Mesothelial cell of epicardium (in vitro differentiated cells): ENCODE measurements at places on chromosomes 7 and 10. TPM values are rescaled to one million over a fixed set of nuclear protein-coding genes. Genes with fewer than 3 reads are reported as not detected.

Gene CFTR
- total RNA-seq = 0.91 to 2.7 TPM (median 1.4 TPM) in 3 replicates

GRCh38 chr7:116547347-116547746, 22.5 kb downstream of the CAV1 start:
- DNase-seq = no peak

Gene HABP2
- 0.13 TPM in 1 of 3 replicates, not detected in the others for total RNA-seq

- no peak for DNase-seq
Observed at GRCh38 chr7:135111379-135111778, 36.5 kb upstream of the TMEM140 start.

Gene ZPBP
- not detected in 3 replicates for total RNA-seq

- DNase-seq = no peak
Observed at GRCh38 chr10:60643874-60644273, 134.4 kb upstream of the CDK1 start.

DNA sequence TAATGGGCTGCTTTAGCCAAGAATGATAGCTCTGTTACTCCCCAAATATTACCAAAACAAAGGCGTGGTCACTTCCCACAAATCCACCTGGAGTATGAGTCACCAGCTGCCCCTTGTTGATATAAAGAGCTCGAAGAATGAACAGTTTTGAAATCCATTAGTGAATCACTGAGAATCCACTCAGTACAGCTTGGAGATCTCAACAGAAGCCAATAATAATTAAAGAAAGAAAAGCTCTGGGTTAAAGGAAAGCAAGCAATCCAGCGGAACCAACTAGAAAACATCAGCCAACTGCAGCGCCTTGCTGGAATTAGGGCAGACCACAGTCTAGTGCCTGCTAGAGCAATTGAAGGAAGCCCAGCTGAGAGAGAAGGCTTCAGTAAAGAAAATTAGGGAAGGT, 576.0 kb upstream of the C7orf33 start:
- DNase-seq = no peak

GRCh38 chr7:36710186-36710791, 14.0 kb downstream of the AOAH start:
- no peak for DNase-seq

Gene OGDHL
- total RNA-seq = 10.4 to 13.0 TPM (median 12.7 TPM) in 3 replicates

Gene SPDYE5
- 0.14 to 0.16 TPM in 2 of 3 replicates, not detected in the other for total RNA-seq

DNA sequence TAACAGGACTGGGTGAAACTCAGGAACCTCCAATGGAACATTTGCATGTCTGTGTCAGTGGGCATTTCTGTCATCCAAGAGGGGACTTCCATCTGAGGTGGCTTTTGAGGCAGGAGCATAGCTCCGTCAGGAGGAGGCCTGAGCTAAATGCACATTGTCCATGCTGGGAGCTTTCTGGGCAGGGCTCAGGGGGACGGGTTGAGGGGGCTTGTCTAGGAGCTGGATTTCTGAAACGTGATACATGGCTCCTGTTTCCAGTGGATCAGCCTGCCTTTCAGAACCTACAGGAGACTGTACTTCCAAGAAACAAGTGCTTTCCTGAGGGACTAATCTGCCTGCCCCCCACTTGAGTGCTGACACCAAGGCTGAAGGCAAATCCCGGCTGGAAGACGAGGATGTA, 40.5 kb upstream of the GDF10 start:
- no peak for DNase-seq

DNA sequence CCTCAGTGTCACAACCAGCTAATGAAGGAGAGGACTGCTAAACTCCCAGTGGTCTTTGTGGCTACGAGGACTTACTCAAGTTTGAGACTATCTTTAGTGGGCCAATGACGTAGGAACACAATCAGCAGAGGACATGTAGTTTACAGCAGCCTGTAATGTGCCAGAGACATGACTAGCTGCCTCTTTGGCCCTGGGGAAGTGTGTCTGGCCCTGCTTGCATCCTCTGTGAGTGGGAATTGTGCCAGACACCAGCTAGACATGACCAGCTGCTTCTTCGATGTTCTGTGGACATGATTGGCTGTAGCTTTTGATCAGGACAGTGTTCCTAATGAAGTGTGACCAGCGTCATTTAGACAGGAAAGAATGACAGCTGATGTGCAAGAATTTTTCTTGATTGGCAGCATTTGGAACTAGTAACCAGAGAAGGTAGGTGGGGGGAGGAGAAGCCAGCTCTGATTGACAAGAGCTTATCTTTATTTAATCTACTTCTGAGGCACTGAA, 141.7 kb downstream of the AUTS2 start:
- no peak for DNase-seq

- DNase-seq = no peak
Observed at GRCh38 chr7:111756687-111757178, 194.4 kb upstream of the IMMP2L start.

DNA sequence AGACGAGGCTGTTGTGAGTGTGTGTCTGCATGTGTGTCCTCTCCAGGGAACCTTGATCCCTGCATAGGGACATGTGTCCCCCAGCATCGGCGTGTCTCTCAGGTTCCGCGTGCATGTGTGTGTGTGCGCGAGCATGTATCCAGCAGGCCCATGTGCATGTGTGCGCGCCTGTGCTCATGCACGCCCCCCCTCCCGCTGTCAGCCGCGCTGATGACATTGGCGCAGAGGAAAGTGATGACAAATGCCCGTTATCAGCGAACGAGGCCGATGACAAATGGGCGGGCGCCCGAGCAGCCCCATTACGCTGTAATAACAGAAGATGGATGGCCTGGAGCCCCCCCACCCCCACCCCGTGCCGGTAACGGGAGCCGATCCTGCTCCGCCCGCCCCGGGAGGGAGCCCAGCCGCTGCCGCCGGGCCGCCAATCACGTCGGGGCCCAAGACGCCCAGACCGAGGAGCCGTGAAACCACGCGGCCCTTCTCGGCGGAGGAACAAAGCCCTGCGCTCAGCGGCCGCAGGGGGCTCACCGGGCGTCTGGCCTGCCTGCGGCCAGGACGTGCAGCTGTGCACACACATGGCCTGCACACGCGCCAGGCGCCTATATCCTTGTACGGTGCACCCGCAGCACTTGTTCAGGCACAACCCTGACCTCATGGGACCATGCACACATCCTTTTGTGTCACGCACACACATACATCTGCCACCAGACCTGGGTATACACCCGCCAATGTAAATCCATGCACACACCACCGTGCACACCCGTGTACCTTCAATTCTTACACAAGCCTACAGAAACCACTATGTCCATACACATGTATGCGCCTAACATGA, 21.5 kb downstream of the POLL start:
- DNase-seq = no peak

DNA sequence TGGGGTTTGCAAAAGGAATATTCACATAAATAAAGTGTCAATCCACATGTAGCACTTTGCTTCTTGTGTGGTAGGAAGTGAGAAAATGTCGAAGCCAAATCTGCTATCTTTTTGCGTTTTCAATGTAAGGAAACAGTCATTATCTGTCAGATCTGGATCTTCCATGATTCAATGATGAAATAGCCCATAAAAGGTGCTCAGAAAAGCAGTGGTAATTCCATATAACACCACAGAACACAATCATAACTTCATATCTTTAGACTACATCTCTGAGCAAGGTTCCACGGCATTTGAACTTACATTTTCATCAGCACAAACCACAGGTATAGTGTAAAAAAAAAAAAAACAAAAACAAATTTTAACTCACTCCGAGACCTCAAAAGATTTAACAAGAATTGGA, 39.9 kb upstream of the EGR2 start:
- DNase-seq = no peak

DNA sequence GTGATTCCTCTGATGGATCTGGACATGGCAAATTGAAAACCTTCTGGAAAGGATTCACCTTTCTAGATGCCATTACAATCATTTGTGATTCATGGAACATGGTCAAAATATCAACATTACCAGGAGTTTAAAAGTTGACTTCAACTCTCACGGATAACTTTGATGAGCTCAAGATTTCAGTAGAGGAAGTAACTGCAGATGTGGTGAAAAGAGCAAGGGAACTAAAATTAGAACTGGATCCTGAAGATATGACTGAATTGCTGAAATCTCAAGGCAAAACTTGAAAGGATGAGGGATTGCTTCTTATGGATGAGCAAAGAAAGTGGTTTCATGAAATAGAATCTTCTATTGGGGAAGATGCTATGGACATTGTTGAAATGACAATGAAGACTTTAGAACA, 293.6 kb downstream of the ARHGAP12 start:
- no peak for DNase-seq

Gene TAS2R4
- total RNA-seq = 3.3 to 4.3 TPM (median 3.5 TPM) in 3 replicates

GRCh38 chr7:112120696-112121217, 85.4 kb downstream of the DOCK4 start:
- DNase-seq = no peak

Gene CFAP69
- total RNA-seq = 3.7 to 4.8 TPM (median 4.6 TPM) in 3 replicates

Gene TUBB8
- total RNA-seq = 0.33 to 0.67 TPM (median 0.41 TPM) in 3 replicates

Gene HKDC1
- 0.14 TPM in 1 of 3 replicates, not detected in the others for total RNA-seq

- DNase-seq = no peak
Observed at GRCh38 chr7:142804728-142805207, 34.0 kb downstream of the PRSS2 start.

DNA sequence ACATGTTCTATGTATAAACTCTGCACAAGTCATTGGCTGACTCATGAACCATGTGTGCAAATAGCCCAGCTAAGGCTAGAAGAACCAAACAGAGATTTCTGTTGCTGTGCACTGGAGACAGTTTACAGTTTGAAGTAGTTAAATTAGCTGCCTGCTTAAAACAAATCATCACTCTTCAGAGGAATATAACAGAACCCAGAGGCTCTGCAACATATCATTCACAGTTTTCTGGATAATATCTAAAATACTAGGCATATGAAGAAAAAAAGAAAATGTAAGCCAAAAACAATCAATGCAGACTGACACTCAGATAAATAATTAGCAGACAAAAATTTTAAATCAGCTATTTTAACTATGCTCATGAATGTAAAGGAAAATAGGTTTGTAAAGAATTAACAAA, 23.6 kb upstream of the FAM204A start:
- no peak for DNase-seq

Gene COBL
- total RNA-seq = 0.66 to 1.2 TPM (median 0.75 TPM) in 3 replicates

Gene ACSM6
- not detected in 3 replicates for total RNA-seq

- DNase-seq = no peak
Observed at GRCh38 chr7:51982653-51983052, 666.0 kb upstream of the COBL start.

Gene RET
- 0.88 to 2.2 TPM (median 2.1 TPM) in 3 replicates for total RNA-seq

DNA sequence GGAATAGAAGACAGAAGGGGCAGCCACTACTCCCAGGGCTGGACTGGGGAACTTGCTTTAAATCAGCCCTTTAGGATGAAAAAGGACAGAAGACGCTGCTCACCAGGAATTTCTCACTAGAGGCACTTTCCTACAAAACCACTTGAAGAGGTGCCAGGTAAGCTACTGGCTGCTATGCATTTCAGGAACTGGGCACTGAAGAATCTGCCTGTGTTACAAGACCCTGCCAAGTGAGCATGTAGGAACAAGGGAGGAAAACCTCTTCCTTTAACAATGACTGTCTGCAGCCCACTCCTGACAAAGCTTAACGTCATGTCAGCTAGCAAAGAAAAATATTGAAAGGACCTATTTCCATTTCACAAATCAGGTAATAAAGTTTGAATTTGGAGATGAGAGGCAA, 5.8 kb upstream of the AGMO start:
- DNase-seq = no peak

Gene ARID5B
- total RNA-seq = 50.9 to 52.5 TPM (median 51.4 TPM) in 3 replicates

Gene LRMDA
- total RNA-seq = 2.0 to 3.3 TPM (median 2.7 TPM) in 3 replicates

DNA sequence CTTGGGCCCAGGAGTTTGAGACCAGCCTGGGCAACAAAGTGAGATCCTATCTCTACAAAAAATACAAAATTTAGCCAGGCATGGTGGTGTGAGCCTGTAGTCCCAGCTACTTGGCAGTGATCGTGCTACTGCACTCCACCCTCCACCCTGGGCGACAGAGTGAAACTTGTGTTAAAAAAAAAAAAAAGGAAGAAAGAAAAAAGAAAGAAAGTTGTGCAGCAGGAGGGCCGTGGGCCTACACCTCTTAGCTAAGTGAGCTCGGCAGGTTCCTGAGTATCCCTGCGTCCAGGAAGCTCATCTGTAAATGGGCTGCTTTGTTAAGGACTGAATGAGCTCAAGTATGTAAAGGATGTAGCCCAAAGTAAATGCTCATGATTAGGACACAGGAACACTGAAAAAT, 155.0 kb downstream of the RNF216 start:
- DNase-seq = no peak

- DNase-seq = no peak
Observed at GRCh38 chr7:17651341-17651740, 289.0 kb downstream of the SNX13 start.

DNA sequence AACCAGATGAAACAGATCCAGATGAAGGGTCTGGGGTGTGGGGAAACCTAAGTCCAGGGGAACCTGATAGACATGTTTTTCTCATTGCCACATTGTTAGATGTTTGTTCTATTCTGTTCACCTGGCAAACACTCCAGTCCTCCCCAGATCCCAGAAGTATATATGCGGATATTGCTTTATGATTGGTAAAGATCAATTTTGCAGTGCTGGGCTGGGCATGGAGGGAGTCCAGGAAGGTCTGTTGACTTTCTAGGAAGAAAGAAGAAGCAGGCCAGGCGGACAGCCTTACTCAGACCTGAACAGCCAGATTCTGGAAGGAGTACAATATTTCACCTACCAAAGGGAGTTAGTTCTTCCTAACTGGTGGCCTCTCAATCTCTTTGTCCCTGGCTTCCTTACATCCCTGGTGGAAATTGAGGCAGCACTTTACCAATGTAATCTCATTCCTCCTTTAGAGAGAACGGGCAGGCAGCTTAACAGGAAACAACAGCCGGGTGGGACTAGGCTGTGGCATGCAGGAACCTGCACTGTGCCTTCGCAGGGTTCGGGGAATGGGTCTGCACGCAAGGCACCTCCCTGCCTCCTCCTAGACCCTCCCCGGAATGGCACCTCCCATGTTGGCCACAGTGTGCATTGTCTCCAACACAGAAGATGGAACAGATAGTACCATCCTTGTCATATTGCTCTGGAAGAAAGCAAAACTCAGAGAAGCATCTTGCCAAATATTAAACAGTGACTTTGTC, 930 bp downstream of the GIMAP6 start:
- DNase-seq = no peak

Gene SEC61A2
- total RNA-seq = 23.9 to 27.7 TPM (median 24.5 TPM) in 3 replicates

- DNase-seq = no peak
Observed at GRCh38 chr7:19404912-19405329, 259.7 kb upstream of the FERD3L start.

Gene MCMBP
- 42.9 to 45.1 TPM (median 44.0 TPM) in 3 replicates for total RNA-seq

- no peak for DNase-seq
Observed at GRCh38 chr10:113958631-113959382, 84.9 kb upstream of the ADRB1 start.

Gene LRGUK
- 0.96 to 1.0 TPM (median 1.00 TPM) in 3 replicates for total RNA-seq

GRCh38 chr7:106094780-106095179, 17.3 kb downstream of the SYPL1 start:
- no peak for DNase-seq

Gene WNT8B
- total RNA-seq = 0.60 to 0.95 TPM (median 0.69 TPM) in 3 replicates

DNA sequence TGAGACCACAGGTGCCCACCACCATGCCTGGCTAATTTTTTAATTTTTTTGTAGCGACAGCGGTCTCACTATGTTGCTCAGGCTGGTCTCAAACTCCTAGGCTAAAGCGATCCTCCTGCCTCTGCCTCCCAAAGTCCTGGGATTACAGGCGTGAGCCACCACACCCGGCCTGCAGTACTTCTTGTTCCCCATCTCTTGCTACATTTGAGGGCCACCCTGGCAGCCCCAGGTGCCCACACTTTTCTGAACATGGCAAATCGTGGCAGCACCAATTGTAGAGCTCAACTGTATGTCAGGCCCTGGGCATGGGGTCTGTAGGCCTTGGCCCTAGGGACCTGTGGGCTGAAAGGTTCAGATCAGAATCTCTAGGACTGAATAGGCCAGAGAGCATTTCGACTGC, 25.1 kb upstream of the LIMK1 start:
- no peak for DNase-seq

Gene CARD11
- total RNA-seq = 8.3 to 9.8 TPM (median 9.3 TPM) in 3 replicates
